GM12864 (cell line): ENCODE measurements at places on chromosomes 1 and 21.
A peak's percentile ranks its signal among the peaks of the same experiment; 100 is the strongest.

GRCh38 chr1:227926216-227926791 is 21.4 kb downstream of the WNT9A start:
- no peak for DNase-seq

DNA sequence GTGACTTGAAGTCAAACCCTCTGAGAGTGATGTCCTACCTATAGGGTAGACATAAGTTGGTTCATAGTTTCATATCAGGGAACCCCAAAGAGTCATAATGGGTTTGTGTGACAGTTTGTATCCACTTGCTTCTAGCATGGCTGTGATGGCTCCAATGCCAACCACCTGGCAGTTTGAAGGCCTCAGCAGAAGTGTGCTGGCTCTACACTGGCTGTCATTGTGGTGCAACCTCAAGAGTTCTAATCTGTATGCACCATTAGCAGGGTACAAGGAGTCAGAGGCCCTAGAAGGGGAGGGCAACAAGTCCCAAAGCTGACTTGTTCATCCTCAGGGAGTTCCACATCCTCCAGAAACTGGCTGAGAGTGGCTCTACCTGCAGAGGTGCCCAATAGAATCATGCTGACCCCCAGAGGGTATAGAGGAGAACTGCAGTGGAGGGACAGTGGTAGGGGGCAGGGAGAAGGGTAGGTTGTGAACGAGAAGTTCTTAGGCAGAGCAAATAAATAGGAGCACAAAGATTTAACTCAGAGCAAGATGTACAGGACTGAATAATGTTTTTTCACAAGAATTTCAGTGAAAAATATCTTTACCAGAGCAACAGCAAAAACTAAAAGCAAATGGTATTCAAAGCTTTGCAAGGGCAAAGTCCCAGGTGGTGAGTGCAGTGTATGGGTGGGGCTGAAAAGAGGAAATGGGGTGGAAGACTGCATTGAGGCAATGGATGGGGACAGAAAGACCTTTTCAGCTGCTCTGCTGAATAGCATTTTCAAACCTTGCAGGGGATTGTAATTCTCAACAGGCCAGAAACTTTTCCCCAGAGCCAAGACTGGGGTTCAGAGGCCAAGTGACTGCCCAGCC is 3.2 kb downstream of the FCRL2 start:
- DNase-seq, result no peak

- peak; percentile 92 for DNase-seq
Measured at GRCh38 chr21:38766987-38767722, 38.6 kb upstream of the ETS2 start.

DNA sequence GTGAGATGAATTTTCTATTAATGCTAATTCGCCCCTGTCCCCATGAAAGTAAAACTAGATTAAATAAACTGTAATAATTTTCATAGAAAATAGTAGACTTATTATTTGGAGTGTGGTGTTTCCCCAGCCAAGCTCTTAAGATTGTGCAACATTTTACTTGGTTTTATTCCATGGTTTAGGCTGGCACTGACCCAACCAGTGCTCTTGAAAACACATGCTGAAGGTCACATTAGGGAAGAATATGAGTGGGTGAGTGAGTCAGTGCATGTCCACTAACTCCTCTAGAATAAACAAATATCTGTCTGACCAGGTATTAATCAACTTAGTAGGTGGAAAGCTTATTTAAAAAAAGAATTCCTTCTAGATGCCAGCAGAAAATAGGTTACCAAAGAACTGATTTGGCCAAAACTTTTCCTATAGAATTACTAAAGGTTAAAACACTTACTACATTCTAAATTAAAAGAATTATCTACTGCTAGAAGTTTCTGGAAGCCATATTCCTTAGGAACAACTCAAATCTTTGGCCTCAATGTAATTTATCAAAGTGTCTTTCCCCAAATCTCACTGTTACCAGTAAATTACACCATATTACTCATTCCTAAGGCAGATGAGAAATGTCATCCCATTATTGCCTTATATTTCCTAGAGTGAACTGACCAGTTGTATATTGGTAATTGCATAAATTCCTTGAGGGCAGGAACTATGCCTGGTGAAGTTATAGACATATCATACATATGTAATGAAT is 89.7 kb upstream of the RGS1 start:
- no peak for DNase-seq

DNA sequence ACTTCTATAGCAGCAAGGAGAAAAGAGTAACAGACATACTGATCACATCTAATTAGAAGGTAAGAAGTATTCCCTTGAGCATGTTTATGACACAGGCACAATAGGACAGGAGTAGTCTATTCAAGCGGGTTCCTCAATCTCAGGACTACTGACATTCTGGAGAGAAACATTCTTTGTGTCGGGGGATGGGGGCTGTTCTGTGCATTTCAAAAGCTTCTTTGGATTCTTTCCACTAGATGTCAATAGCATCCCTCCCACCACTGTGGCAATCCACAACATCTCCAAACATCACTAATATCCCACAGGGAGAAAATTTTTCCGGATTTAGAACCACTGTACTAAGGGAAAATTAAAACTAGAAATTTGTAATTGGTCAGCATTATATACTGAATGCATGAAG is 56.9 kb downstream of the ADAMTS5 start:
- DNase-seq, result no peak

DNA sequence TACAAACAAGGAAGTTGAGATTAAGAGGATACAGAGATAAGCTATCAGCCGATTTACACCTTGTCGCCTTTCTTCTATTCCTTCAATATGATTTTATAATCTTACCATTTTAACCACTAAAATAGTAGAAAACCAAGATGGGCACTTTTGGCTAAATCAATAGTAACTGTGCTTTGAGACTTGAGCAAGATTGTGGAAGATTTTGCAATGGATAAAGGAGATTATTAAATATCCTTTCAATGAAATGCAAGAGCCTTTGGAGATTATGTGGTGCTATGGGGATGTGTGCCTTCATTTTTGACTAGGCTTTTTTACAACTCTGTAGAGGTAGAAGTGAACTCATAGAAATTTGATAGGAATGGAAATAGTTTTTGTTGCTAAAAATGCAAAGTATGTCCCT is 33.7 kb downstream of the ADAMTS1 start:
- DNase-seq, result no peak

GRCh38 chr21:28111151-28111619 is 881.5 kb downstream of the LTN1 start:
- no peak for DNase-seq

DNA sequence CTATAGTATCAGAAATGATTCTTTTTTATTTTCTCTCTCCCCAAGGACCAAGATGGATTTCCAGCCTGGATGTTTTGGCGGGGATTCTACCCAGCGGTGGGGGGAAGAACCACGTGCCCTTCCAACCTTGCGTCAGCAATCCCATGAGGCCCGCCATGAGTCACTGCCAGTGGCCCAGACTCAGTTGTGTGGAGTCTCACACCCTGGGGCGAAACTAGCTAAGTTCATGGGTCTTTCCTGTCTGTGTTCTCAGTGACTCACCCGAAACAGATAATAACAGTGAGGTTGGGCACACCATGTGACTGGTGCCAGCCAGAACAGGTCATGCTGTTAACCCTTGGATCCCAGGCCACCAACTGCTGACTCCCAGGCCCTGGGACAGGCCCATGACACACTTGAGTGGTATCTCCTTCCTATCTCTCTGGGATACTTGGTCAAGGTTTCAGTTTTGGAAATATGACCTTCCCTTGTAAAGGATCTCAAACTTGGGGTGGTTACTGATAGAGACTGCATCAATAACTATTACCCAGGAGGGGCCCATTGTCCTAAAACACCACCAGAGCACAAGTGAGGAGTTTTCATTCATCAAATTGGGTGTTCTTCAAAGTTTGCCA is 98.0 kb upstream of the DUSP10 start:
- peak; percentile 65 for DNase-seq

- DNase-seq, result no peak
Measured at GRCh38 chr1:41450747-41451285, 33.7 kb downstream of the EDN2 start.

DNA sequence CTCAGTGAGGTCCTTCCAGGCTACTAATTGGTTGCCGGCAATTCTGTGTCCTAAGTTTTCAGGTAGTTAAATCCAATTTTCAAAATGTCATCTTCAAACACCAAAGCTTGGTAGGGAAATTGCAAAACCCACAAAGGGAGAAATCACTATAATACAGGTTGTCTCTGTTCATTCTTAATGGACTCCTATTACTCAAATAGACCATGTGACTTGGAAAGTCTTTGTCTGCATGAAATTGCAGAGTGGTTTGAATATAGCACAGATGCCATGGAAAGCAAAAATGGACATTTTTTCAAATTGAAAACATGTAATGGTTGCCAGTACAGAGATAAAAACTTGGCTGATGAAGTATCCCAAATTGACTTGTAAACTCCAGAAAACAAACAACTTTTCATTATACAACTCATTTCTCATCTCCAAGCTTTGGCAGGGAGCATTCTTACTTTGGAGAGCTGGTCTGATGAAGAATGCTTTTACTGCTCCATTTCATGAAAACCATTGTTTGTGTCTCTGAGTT is 169.5 kb upstream of the PKN2 start:
- no peak for DNase-seq

DNA sequence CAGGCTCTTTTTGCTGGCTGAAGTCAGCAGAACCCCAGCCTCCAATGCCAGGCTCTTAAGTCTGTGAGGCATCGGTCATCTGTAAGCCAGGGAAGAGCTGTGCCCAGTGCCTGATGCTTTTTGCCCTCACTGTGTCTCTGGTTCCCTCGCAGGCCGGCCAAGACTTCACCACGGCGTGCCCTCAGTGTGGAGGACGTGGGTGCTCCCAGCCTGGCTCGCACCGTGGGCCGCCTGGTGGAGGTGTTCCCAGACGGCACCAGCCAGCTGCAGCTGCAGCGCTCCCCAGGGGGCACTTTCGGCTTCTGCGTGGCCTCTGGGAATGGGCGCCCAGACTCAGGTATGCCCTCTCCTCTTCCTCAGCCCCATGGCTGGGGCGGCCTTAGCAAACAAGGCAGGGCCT is 32.5 kb downstream of the KIAA1614 start:
- DNase-seq, result no peak

GRCh38 chr1:27132624-27133023 is 22.3 kb downstream of the SLC9A1 start:
- DNase-seq, result no peak

DNA sequence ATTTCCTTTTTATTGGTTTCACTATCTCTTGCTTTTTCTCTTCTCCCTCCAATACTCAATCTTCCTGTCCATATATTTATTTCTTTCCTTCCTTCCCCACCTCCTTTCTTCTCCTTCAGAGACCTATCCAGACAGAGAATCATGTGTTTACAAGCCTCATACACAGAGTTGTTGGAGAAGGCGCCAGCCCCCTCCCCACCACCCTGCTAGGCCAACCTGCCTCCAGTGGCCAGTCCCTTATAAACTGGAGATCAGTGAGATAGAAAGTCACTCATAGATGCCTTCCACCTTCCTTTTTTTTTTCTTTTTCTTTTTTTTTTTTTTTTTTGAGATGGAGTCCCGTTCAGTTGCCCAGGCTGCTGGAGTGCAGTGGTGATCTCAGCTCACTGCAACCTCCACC is 53.3 kb downstream of the CD247 start:
- DNase-seq, result no peak

GRCh38 chr1:204335533-204335932 is 24.2 kb downstream of the PLEKHA6 start:
- DNase-seq, result no peak

DNA sequence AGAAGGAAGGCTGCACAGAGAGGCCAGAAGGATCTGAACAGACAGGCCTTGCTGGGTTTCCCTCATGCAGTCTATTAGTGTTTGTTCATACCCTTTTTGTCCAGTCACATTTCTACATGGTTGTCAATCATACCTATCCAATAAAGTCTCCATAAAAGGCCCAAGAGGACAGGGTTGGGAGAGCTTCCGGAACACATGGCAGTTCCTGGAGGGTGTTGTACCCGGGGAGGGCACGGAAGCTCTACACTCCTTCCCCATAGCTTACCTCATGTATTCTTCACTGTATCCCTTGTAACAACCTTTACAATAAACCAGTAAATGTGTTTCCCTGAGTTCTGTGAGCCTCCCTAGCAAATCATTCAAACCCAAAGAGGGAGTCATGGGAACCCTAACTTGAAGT is 28.0 kb downstream of the MCOLN2 start:
- DNase-seq, result no peak

DNA sequence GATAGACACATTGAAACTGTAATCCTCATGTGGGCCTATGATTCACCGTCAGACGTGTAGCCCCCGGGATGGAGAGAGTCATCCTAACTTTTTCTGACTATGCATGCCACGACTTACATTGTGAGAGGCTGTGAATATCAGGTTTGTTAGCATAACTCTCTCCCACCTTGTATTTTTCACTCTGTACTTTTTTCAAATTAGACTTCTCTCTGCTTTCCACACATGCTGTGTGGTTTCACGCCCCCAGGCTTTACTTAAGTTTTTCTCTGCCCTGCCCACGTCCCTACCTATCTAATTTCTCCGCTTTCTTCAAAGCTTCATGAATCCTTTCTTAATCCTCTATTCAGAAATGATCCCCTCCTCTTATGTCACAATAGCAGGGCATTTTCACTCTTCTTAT is 3.4 kb upstream of the NCAM2 start:
- DNase-seq, result no peak

GRCh38 chr1:22317231-22317919 is 134.3 kb upstream of the ZBTB40 start:
- DNase-seq, result no peak

- no peak for DNase-seq
Measured at GRCh38 chr1:245493029-245493428, 338.2 kb downstream of the KIF26B start.

- DNase-seq, result no peak
Measured at GRCh38 chr1:96178053-96178452, 543.5 kb upstream of the PTBP2 start.

GRCh38 chr1:10471411-10472219 is 714 bp downstream of the DFFA start:
- no peak for DNase-seq

GRCh38 chr1:8590721-8591351 is 226.6 kb downstream of the RERE start:
- DNase-seq, result no peak

- no peak for DNase-seq
Measured at GRCh38 chr1:1162597-1163537, 10.8 kb upstream of the TTLL10 start.
